ENCODE measurements at places on chromosomes 12 and 14.

GRCh38 chr12:128876559-128876958 is 23.3 kb downstream of the GLT1D1 start:
- DNase-seq, result no peak

- DNase-seq, result no peak
Observed at GRCh38 chr14:61756135-61756534, 6.1 kb upstream of the SNAPC1 start.

DNA sequence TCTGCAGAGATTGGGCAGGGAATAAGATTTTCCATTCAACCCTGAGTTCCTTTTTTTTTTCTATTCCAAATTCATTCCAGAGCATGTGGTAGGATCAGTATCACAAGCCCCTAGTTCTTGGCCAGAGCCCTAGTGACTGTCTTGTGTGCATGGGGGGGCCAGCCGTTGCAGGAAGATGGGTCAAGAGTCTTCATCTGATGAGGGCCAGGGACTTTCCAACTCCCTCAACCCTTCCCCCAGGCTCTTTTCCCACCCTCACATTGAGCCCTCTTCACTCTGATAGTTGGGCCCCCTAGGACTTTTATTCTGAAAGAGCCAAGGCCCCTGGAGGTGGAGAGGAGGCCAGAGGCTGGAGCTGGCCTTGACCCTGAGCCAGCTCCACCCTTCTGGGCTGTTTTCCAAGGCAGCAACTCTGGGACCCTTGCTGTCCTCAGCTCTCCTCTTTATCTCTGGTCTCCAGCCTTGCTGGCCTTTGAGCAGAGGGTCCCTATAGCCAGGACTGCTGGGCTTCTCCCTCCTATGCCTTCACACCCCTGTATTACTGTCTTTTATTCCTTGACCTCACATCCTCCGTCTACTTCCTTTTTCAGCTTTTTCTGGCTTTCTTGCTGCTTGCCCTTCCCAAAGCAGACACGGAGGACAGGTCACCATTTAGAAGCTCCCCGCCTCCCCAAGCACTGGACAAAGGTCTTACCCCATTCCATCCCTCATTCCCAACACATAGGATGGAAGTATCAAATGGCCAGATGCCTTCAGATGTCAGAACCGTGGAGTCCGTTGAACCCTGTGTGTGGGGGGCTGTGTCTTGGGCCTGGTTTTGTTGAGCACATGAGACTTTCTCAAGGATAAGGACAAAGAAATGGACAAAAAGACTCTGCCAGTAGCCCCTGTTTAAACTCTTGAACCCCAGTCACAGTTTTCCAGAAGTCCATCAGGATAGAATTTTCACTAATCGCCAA is 5.6 kb downstream of the RBP5 start:
- no peak for DNase-seq

- DNase-seq, result no peak
Observed at GRCh38 chr12:23611320-23611719, 338.1 kb downstream of the SOX5 start.

GRCh38 chr12:4825011-4825858 is 84.5 kb upstream of the KCNA1 start:
- DNase-seq, result no peak

DNA sequence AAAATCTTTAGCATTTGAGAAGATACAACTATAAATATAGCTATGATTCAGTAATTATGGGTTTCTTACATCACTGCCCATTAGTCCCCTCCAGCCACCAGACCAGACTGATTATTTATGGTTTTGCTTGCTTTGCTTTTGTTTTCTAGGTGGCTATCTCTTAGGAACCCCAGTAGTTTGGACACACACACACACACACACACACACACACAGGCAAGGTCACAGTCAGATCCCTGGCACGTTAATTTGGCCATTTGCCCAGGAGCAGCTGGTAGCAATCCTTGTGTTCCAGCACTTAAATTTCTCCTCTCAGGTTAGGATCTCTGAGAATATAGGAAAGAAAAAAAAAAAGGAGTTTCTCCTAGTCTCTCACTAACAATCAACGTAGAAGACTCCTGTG is 90.2 kb upstream of the RESF1 start:
- DNase-seq, result no peak

Data from stimulated activated CD8-positive, alpha-beta memory T cell treated with anti-CD3 and anti-CD28 coated beads, Interleukin-4, amount 100 ng/mL, for 4 hours (primary cell).